IMR-90 (cell line): ENCODE measurements at places on chromosomes 7 and 10.
A peak's percentile ranks its signal among the peaks of the same experiment; 100 is the strongest.

DNA sequence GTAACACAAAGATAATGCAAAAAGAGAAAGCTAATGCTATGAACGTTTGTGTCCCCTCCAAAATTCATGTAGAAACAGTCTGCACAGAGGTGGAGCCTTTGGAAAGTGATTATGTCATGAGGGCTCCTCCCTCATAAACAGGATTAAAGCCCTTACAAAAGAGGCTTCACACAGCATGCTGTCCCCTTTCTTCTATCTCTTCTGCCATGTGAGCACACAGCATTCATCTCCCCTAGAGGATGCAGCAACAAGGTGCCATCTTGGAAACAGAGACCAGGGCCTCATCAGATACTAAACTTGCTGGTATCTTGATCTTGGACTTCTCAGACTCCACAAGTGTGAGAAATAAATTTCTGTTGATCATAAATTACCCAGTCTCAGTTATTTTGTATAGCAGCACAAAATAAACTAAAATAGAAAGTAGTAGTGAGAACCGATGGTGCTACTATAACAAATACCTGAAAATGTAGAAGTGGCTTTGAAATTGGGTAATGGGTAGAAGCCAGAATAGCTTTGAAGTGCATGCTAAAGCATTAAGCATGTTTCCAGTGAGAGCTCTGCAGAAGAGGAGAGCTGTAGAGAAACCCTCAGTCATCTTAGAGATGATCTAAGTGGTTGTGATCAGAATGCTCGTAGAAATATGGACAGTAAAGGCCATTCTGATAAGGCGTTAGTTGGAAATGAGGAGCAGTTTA is 108.7 kb downstream of the DNAJC1 start:
- no peak for DNase-seq

GRCh38 chr7:20783700-20784387 is 2.8 kb downstream of the SP8 start:
- no peak for DNase-seq

GRCh38 chr10:107025676-107026075 is 138.8 kb downstream of the SORCS1 start:
- DNase-seq = no peak

DNA sequence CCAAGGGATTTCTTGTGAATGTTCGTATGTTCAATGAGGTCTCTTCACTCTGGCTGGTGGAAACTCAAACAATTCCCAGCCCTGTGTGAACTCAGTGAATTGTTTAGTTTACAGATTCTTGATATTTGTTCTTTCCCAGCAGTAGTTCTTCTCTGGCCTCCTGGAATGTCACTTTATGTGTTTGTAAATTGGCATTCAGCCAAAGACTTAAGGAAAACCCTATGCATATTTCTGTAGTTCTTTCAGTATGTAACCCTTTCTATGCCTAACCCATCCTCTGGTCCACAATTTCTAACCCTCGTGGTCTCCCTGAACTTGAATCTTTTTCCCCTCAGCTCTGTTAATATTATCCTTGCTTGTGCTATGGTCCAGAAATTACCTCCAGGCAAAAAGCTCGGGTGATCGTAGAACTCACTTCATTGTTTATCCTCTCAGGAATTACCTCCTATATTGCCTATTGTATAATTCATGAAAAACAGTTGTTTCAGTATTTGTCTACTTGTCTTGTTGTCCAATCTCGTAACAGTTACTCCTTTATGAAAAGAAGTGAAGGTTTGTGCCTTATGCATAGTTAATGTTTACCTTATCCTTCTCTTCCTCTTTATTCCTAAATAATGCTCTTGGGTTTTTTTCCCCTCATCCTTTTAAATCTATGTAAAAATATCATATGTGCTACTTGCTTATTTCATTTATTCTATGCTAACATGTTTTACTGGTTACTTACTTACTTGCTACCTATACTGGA is 23.7 kb upstream of the AGR3 start:
- DNase-seq = peak; percentile 77

DNA sequence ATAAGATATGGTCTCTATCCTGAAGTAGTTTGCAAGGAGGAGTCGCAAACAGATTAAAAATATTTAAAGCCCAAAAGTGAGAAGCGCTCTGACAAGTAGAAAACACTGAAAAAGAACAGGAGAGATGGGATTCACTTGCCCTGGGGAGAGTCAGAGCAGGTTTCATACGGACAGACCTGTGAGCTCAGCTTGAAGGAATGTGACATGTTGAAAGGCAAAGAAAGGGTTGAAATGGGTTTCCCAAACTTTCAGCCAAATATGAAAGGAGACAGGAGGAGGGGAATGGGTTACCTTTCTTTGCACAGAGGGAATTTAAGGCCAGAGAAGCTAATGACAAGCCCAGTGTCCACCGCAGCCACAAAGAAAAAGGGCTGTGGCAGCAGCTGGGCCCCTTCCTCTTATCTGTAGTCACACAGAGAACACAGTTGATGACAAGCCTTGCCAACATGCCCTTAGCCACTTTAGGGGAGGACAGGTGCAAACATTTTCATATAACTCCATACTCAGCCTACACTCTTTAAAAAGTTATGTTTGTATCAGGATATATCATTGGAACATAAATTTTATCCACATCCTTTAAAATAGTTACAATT is 14.9 kb downstream of the HOXA1 start:
- DNase-seq = peak; percentile 40

GRCh38 chr10:95941115-95941514 is 33.3 kb downstream of the CC2D2B start:
- no peak for DNase-seq

GRCh38 chr7:155804431-155804831 is 7.8 kb downstream of the SHH start:
- no peak for DNase-seq
